ENCODE measurements at places on chromosomes 7 and 10.

GRCh38 chr10:115026746-115027140, 66.4 kb upstream of the ATRNL1 start:
- DNase-seq = no peak

DNA sequence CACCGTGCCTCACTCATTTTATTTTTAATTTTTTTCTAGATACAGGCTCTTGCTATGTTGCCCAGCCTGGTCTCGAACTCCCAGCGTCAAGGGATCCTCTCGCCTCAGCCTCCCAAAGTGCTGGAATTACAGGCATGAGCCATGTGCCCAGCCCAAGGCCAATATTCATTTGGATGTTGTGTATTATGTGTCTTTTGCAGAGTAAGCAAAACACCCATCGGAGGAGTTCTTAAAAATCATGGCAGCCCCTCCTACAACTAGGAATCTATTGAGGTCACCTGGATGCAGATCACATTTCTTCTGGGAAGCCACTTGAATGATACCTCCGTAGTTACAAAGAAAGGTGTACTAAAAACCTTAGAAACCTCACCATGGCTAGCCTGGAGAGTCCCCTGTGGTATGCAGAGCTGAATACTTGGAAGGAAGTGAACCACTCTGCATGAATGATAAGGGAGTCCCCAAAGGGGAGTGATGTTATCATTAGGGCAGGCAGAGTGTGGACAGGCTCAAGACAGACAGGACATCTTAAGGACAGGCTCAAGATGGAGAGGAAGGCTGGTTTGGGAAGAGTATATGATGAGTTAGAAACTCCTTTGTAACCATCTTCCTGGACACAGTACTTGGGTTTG, 185.7 kb downstream of the TAX1BP1 start:
- DNase-seq = no peak

- DNase-seq = no peak
Measured at GRCh38 chr10:69916118-69916517, 114.4 kb downstream of the COL13A1 start.

DNA sequence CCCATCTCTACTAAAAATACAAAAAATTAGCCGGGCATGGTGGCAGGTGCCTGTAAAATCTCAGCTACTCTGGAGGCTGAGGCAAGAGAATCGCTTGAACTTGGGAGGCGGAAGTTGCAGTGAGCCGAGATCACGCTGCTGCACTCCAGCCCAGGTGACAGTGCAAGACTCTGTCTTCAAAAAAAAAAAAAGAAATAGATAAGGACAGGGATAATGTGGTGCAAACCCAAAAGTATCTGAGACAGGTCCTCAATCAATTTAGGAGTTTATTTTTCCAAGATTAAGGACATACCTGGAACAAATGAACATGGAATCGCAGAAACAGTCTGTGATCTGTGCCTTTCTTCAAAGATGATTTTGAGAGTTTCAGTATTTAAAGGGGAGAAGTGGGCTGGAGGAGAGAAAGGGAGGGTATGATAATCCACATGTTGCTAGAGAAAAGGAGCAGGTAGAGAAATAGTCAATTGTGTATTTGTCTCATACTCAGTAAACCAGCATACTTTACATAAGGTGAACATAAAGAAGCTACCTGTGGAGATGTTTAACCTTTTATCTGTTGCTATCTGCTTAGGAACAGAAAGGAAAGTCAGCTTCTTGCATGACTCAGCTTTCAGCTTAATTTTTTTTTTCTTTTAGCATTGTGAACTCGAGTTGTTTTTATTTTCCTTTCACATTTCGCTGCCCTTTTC, 4.9 kb upstream of the MTPN start:
- no peak for DNase-seq

GRCh38 chr7:16046041-16046440, 359.6 kb upstream of the MEOX2 start:
- no peak for DNase-seq

GRCh38 chr10:126847666-126848065, 57.6 kb upstream of the DOCK1 start:
- no peak for DNase-seq

DNA sequence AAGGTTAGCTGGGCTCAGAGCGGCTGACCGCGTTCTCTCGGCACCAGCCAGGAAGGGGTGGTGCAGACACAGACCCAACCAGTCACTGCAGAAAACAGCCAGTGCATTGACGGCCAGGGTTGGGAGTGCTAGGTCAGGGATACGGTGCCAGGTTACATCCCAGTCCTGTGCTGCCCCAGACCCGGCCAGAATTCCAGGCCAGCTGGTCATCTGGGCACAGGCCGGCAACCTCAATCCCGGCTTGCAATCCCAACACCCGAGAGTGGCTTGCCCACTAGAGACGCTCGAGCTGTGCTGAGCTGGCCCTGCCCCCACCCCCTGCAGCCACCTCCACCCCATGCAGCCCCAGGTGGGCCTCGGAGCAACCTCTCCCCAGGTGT, 3.8 kb downstream of the PRAP1 start:
- no peak for DNase-seq

DNA sequence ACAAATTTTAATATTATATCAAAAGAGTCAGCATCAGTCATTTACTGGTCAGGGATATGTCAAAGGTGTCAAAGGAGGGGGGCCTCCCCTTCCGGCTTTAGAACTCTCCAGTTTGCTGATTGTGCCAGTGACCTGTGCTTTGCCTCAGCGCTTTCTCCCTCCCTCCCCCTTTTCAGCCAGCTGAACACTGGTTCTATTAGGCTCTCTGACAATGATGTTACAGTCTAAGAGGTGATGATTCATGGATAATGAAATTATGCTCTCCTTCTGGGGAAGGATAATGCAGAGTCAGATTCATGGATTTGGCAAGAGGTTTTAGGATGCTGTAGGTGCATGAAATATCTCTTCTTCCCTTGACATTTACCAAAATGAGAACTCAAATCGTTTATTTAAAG, 6.1 kb downstream of the LRRTM3 start:
- no peak for DNase-seq

DNA sequence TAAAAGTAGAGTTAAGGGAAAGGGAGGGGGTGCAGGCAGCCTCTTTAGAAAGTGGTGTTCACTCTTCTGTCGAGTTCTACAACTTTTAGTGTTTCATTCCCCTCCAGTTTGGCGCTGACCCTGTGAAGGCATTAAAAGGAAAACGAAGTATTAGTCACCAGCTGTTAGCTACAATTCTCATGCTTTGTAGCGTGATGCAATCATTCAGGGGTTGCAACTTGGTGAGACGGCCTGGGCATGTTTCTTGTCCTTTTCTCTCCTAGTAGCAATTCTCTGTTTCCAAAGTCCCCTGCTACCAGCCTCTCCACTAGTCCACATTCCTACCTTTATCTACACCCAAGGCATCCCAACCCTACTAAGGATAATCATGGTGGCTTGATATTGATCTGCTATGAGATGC, 33.7 kb upstream of the DGKI start:
- DNase-seq = no peak

GRCh38 chr10:60809157-60809556, 30.9 kb downstream of the CDK1 start:
- no peak for DNase-seq

DNA sequence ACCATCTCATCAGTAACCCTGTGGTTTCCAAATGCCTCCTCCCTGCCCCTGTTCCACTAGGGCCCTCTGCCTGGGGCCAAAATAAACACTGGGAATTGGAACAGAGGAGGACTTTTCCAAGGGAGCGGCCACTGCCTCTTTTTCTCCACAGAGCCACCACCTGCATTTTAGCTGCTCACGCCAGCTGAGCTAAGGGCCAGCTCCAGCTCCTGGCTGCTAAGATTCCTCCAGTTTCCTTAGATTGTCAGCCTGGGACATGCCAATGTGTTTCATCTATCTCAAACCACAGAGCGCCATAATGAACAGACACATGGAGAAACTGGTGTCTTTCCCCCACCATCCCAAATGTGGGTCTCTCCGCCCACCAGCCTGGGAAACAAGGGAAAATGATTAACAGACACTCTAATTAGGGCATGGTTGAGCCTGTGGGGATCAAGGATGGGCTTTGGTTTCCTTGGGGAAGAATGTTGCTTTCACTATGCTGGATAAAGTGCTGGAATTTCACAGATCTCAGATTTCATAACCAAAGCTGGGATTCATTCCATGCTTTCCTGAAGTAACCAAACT, 52.2 kb downstream of the ASB13 start:
- no peak for DNase-seq

DNA sequence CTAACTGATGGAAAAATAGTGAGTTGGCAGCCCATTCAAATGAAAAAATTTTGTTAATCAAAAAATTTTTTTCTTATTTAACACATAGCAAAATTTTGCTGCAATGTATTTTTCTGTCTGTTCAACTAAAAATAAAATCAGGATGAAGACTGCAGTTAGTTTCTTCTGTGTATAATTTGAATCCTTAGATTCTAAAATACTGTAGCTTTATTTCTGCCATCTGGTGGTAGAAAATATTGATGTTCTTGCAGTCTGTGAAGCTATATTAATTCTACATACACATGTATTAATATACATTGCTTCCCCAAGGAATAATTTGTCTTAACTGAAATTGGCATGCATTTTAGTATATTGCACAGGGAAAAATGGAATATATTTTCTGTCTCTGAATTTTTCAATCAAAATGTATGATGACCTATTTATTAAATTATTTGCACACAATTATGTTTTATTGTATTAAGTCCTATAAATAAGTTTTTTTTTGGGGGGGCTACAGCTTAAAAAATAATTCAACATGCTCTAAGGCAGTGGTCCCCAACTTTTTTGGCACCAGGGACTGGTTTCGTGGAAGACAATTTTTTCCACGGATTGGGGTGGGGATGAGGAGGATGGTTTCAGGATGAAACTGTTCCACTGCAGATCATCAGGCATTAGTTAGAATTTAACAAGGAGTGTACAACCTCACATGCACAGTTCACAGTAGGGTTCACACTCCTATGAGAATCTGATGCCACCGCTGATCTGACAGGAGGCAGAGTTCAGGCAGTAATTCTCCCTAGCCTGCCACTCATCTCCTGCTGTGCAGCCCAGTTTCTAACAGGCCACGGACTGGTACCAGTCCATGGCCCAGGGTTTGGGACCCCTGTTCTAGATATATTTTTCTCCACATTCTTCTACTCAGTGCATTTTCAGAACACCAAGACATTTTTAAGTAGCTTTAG, 119.4 kb downstream of the GNAT3 start:
- no peak for DNase-seq

GRCh38 chr7:150329331-150330120, 6.2 kb upstream of the ACTR3C start:
- DNase-seq = no peak

GRCh38 chr10:66564287-66564686, 361.5 kb upstream of the LRRTM3 start:
- DNase-seq = no peak

GRCh38 chr7:44222776-44223261, 22.0 kb downstream of the YKT6 start:
- DNase-seq = no peak

DNA sequence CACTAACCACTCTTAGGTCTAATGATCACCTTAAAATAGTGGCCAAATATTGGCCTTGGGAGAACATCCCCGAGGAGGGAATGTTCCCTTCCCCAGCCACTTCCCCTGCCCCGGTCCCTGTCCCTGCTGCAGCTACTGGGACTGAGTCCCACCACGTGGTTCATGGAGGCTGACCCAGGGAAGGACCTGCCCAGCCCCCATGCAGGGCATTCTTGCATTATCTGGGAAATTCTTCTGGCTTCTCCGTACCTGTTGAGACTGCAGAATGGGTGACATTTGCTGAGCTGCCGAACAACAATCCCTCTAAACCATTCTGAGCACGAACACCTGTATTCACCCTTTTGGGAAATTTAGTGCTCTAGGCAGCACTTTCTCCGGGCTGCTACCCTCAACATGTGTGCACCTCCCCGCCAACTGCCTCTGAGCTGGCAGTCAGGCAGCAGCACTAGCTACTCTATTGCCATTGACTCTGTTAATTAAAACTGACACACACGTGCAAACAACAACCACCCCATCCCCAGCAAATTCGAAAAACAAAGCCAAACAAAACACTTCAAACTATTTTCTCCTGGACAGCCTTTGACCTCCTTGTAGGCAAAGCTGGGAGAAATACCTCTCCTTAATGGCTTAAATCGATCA, 567.4 kb upstream of the MKI67 start:
- DNase-seq = no peak

GRCh38 chr10:110488940-110489339, 8.8 kb upstream of the DUSP5 start:
- DNase-seq = no peak

- no peak for DNase-seq
Measured at GRCh38 chr10:11699550-11700097, 42.6 kb upstream of the ECHDC3 start.

- DNase-seq = no peak
Measured at GRCh38 chr7:93629291-93629801, 54.8 kb upstream of the CALCR start.

GRCh38 chr7:45575501-45576248, 1.5 kb downstream of the ADCY1 start:
- no peak for DNase-seq

All from esophagus squamous epithelium (tissue), 5 donors.